Neural progenitor cell (in vitro differentiated cells): ENCODE measurements at places on chromosomes 1 and 21. TPM values are rescaled to one million over a fixed set of nuclear protein-coding genes. Genes with fewer than 3 reads are reported as not detected.

Gene CD53
- total RNA-seq, result not detected in 2 replicates

Gene PADI3
- total RNA-seq, result 1.0 and 2.0 TPM in 2 replicates

Gene STK40
- total RNA-seq, result 5.3 and 14.7 TPM in 2 replicates

Gene G0S2
- total RNA-seq, result 0.93 TPM in 1 of 2 replicates, not detected in the other

DNA sequence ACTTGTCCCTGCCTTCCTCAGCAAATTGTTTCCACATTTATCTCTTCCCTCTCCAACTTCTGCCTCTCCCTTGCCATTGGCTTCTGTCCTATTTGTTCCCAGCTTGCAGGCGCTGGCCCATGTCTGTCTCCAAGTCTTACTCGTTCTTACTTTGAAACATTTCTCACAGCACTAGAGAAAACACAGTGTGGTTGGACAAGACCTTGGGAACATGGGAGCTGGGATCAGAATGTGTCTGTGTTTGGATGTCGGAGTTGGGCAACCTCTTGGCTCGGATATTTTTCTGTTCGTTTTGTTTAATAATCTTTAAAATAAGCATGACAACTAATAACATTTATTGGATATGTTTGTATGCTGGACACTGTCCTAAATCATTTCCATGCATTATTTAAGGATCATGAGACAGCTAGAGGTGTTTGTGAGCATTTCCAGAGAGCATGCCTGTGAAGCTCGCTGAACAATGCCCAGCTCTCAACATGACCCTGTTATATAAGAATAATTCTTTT lies 5.9 kb upstream of the BRWD1 start:
- no peak for DNase-seq

GRCh38 chr1:244065960-244066388 lies 14.9 kb downstream of the ZBTB18 start:
- DNase-seq, result no peak

DNA sequence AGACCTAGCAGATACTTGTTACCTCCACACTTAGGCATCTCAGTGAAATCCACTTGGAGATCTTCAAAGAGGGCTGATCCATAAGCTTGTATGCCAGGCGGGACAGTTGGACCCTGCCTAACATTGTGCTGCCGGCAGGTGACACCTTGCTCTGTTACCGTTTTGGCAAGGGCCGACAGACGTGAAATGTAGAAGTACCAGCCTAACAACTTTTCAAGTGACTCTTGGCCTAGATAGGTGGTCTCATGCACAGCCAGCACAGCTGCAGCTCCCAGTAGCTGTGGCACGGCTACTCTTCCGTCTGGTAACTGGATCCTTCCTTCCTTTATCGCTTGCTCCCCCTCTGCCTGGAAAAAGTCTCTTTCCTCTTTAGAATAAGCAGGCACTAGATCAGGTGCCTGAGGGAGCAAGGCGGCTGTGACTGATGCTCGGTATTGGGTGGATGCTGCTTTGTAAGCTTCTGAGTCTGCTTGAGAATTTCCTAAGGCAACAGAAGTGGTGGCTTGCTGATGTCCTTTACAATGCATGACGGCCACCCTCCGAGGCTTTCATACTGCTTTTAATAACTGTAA lies 713.5 kb downstream of the AMY1C start:
- no peak for DNase-seq
